Epithelial cell of alveolus of lung (primary cell): ENCODE measurements at places on chromosomes 5 and 9. TPM values are rescaled to one million over a fixed set of nuclear protein-coding genes. Genes with fewer than 3 reads are reported as not detected.

The KCNV2 gene
- total RNA-seq: not detected in 2 replicates

The ABITRAM gene
- 8.1 and 8.5 TPM in 2 replicates for total RNA-seq

The FBP2 gene
- total RNA-seq: not detected in 2 replicates

The GFM2 gene
- 24.0 and 25.7 TPM in 2 replicates for total RNA-seq

The SEMA5A gene
- 20.8 and 21.3 TPM in 2 replicates for total RNA-seq

The BASP1 gene
- 158 and 178 TPM in 2 replicates for total RNA-seq

The RPP25L gene
- total RNA-seq: 30.1 and 42.9 TPM in 2 replicates

The FOXD4L3 gene
- total RNA-seq: not detected in 2 replicates

The BTNL9 gene
- total RNA-seq: not detected in 2 replicates

The SPINK6 gene
- total RNA-seq: not detected in 2 replicates

The PRDM9 gene
- not detected in 2 replicates for total RNA-seq

The AQP3 gene
- 1.3 and 17.7 TPM in 2 replicates for total RNA-seq

The NR2F1 gene
- 85.3 and 452 TPM in 2 replicates for total RNA-seq

The CYSRT1 gene
- under 0.01 and 1.9 TPM in 2 replicates for total RNA-seq

The TNFAIP8 gene
- 12.2 and 29.1 TPM in 2 replicates for total RNA-seq

The FOXD4L4 gene
- total RNA-seq: under 0.01 and 0.08 TPM in 2 replicates

The ITK gene
- not detected in 2 replicates for total RNA-seq

The PCDHGC3 gene
- total RNA-seq: 51.5 and 161 TPM in 2 replicates
